Ascending aorta (tissue), 2 donors: ENCODE measurements at places on chromosomes 12 and 14.

DNA sequence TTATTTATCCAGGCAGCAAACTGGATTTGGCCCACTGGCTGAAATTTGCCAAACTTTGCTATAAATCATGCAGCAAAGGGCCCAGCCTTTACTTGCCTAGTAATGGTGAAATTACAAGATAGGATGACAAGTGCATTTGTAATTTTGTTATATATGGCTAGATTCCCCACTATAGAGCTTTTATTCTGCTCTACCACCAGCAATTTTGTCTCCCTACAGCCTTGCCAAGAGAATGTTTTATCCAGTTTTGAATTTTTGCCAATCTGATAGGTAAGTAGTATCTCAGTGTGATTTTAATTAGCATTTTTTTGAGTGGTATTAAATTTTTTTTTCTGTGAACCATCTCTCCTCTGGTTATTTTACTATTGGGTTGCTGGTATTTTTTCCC is 161.6 kb downstream of the SLC41A2 start:
- no peak for DNase-seq

GRCh38 chr14:96626916-96627315 is 124.7 kb downstream of the PAPOLA start:
- no peak for DNase-seq

DNA sequence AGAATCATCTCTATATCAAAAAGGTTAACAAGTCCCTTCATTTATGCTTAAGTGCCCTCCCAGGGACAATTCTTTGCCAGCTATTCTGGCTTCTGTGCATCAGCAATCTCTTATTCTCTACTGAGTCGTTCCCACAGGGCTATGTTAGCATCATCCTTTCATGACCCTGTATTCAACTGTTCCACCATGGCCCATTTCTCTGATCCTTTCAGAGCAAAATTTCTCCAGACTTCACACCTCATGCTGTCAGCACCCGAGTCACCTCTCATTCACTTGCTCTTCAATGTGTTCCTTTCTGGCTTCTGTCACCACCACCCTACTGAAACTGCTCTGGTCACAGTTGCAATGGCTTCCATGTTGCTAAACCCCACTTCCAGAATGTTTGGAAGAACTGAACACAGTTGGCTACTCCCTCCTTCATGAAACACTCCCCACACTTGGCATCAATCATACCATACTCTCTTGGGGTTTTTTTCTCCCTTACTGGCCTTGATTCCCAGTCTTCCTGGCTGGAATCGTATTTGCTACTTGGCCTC is 159.5 kb upstream of the HMGA2 start:
- no peak for DNase-seq

GRCh38 chr12:126936181-126936851 is 1330.7 kb upstream of the TMEM132C start:
- no peak for DNase-seq

- DNase-seq = no peak
Measured at GRCh38 chr12:25781232-25781631, 177.2 kb upstream of the RASSF8 start.
